ENCODE measurements at places on chromosomes 5 and 9.

GRCh38 chr9:112046181-112046580 is 128.9 kb downstream of the SUSD1 start:
- no peak for DNase-seq

DNA sequence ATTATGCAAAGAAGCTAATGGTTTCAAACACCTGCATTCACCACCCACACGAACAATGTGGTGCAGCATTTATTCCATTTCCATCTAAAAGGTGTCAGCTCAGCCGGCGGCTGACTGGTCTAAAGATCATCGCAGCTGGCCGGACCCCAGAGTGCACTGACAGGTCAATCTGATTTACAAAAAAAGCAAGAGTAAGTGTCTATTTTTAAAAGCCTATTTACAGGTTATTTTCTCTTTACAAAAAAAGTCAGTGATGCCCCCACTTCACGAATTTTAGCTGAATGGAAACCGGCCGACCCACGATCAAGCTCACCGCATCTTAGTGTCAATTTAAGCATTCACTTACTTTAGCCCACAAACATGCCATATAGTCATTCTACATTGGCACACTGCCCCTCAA is 58.3 kb downstream of the SEMA4D start:
- DNase-seq = no peak

DNA sequence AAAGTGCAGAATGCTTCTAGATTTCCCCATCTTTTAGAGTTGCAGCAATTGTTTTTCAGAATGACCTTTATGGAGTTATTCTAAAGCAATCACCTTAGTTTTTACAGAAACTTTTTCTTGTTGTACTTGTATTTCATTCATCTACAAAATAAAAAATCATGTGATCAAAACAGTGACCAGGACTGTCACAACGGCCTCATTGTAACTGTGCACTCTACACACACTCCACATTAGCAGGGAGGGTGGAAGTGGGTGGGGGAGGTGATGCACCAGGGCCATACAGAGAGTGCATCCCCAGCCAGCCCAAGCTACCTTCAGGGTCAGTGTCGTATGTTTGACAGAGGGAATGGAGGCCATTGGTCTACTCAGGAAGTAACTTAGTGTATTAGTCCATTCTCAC is 26.9 kb downstream of the EGFLAM start:
- no peak for DNase-seq

DNA sequence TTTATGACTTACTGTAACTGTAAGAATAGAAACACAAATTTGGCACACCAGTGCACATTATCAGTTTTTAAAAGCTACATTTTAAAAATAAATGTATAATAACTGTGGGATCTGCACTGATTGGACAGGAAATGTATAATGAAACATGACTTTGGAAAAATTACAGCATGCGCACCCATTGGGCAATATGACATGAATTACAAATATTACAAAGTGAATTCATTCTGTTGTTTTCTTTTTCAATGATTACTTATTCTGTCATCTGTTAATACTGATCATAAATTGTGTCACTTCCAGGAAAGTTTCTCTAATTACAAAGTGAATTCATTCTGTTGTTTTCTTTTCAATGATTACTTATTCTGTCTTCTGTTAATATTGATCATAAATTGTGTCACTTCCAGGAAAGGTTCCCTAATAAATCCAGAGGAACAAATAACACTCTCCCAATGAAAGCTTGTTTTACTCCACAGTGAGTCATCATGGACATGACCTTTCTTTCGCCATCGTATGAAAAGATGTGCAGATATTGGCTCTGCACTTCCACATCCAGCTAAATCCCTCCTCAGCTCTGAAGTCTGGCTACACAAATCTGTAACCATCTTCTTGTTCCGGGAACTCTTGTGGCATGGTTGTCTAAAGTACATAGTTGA is 297.0 kb upstream of the HAPLN1 start:
- DNase-seq = no peak

DNA sequence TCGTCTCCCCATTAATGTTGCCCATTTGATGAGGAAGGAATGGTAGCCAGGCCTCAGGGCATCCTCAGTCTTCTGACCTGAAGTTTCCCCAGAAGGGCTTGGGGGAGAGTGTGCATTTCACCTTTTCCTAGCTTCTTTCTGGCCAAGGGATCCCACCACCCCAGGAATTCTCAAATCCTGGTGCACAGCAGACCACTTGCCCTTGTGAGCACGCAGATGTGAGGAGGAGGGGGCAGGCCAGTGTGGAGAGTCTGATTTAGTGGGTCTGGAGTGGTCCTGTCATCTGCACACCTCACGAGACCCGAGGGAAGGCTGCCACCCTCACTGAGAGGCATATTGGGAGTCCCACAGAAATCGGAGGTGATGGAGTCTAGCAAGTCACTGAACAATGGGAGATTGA is 64.3 kb downstream of the CXXC5 start:
- no peak for DNase-seq

DNA sequence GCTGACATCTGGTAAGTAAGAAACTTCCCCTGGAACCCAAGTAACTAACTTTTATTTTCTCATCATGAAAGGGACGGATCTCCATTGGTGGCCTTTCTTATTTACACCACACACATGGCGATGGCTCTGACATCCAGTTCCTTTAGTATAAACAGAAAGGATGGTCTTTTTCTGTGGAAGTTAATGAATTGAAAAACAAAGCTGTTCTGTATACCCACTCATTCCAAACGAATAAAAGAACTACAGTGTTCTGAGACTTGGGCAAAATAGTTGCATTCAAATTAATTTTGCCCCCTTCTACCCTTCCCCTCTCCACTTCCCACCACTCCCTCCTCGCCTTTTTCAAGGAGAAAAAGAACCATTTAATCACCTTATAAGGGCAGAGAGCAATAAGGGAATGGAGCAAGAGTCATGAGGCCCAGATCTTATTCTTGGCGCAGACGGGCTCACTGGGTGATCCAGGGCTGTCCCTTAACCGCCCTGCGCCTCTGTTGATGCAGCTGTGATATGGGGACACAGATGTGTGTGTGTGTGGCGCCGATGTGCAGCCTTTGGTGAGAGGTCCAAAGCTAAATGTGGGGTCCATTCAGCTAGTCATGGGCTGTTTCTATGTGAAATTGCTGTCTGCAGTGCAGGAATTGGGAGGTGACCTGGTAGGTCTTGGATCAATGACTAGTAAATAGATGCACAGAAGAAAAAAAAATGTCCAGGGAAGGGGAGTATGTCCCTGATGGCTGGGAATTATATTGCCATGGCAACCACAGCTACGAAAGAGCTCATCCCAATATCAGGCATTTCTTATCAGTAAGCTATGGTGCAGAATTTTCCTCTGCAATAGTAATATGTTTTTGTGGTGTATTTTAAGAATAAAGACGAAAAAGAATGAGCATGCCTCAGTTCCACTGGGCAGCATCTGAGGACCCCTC is 141.5 kb upstream of the ERCC6L2 start:
- DNase-seq = no peak

- no peak for DNase-seq
These were observed 27.7 kb downstream of the PPP3R2 start for GRCh38 chr9:101566904-101567724.

DNA sequence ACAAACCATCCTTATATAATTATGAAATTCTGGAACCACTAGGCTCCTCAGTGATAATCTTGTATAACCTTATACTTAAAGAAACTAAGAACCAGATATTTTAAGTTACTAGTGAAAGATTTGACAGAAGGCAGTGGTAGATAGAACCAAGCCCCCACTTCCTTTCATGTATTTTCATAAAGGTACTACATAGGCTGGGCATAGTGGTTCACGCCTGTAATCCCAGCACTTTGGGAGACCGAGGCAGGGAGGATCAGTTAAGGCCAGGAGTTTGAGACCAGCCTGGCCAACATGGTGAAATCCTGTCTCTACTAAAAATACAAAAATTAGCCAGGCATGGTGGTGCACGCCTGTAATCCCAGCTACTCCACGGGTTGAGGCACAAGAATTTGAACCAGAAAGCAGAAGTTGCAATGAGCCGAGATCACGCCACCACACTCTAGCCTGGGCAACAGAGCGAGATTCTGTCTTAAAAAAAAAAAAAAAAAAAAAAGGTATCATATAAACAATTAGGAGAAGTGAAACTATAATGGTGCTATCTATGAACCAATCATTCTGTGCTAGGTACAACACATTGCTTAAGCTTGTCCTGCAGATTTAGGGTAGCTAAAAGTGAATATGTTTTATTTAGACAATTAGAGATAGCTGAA is 27.9 kb upstream of the DTWD2 start:
- no peak for DNase-seq

GRCh38 chr9:17810317-17810716 is 231.5 kb downstream of the SH3GL2 start:
- DNase-seq = no peak

- DNase-seq = no peak
These were observed 4.6 kb upstream of the UGCG start for GRCh38 chr9:111891910-111892499.

DNA sequence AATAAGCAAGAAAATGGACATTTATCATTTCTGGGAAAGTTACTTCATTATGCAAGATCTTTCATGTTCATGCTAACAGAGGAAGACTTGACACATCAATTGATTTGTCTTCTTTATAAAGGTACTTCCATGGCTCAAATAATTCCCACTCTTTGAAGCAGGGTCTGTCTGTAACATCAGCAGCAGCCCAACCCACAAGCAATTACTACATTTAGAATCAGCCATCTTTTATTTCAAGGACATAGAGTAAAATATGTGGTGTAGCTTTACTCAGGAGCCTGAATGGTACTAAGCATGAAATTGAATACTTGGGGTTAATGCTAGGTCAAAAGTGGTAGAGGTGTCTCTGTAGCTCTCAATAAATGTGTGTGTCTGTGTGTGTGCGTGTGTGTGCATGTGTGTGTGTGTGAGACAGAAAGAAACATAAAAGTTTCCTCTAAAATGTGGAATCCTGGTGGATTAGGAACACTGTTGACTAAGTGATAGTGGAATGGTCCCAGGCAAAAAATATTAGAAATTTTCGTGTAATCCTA is 581.1 kb downstream of the CAAP1 start:
- DNase-seq = no peak

DNA sequence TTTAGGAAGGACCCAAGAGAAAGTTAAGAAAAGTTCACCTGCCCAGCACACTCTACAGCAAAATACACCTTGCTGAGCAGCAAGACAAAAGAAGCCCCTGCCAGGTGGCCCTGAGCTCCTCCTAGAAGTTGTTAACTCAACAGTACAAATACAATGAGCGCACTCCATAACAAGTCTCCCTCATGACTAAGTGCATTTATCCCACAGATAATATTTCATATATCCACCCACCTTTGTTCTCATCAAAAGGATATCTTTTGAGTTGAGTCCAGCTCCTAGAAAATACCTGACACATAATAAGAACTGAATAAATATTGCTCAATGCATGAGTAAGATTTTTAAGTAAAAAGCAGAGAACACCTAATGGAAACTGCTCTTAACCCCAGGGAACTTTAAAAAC is 73.3 kb downstream of the ABCA1 start:
- no peak for DNase-seq

DNA sequence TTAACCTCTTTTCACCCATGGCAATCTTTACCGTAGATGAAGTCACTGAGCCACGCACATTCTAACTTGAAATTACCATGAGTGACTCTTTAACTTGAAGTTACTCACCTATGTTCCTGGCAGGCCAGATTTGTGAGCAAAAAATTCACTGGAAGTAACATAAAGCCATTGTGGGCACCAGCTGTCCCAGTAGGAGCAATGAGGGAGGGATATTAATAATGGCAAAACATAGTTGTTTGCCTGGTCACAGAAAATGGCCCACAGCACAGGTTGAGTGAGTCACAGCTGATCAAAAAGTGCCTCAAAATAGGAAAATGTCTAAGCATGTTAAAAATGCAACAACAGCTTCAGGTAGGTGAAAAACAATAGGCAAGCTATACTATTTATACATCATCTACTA is 146.6 kb downstream of the EFNA5 start:
- DNase-seq = no peak

DNA sequence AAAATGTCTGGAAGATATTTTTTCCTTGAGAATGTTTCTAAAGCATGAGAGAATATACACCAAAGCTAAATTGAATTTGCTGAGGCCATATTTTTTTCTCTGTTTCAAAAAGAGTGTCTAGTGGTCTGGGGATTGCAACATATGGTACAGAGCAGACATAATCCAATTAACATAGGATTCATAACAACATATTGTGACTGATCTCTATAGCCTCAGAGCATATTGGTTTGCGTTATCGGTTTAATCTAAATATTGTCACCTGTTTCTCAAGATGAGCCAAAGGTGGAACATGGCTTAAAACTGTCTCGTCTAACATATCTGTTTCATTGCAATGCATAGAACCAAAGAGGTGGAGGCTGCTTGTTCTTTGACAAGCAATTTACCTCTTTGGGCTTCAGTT is 3.9 kb downstream of the PPP3R2 start:
- no peak for DNase-seq

DNA sequence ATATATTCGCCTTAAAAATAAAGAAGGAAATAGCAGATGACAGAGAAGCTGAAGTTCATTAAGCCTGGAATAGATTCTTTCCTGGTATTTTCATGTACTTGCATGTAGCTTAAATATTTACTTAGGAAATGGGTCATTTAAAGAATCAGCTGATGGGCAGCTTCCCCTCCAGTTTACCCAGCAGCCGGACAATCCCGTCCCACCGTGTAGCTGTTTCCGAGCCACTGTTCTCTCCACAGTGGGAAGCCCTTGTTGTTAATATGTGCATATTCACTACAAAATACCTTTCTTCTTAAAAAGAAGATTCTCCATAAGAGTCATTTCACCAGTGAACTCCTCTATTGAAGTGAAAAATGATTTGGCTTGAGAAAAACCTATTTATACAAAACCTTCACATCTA is 187.0 kb downstream of the FANCC start:
- no peak for DNase-seq

DNA sequence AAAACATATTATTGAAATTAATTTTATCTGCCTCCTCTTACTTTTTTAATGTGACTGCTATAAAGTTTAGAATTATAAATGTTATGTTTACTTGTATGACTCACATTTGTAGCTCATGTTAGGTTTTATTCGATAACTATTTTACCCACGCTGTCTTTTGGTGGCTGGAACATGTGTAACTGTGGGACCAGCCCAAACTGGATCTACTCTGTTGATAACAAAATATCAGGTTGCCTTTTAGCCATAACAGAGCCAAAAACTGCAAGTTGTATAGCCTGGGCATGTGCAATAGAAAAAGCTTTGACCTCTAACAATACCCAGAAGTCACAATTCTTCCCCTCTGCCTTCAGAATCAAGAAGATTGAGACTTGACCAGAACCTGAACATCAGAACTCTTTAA is 356.5 kb downstream of the PRELID2 start:
- DNase-seq = no peak

- DNase-seq = no peak
These were observed 158.8 kb downstream of the CEP120 start for GRCh38 chr5:123264394-123264793.

GRCh38 chr5:139901986-139902385 is 106.4 kb downstream of the PSD2 start:
- DNase-seq = no peak

- DNase-seq = no peak
These were observed 74.2 kb downstream of the SHB start for GRCh38 chr9:37994639-37995347.

Measured in AG04449 (cell line).